ENCODE measurements at places on chromosomes 2 and 18.

DNA sequence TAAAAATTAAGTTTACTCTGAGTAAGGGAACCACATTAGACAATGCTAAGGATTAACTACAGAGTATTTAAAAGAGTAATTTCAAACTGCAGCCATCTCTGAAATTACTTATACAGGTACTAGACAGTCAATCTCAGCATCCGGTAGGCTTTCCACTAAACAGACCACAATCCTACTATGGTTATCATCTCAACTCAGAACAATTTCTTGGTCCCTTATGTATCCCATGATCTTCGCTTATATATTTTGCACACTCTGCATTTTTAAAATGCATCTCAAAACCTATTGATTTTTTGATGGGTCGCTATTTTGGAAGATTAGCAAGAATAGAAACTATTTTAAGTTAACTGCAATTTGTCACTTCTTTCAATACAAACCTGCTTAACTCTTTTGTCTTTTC, 1.4 kb downstream of the PPP4R1 start:
- DNase-seq: no peak

GRCh38 chr2:9655441-9656269, 24.9 kb upstream of the YWHAQ start:
- DNase-seq: no peak

DNA sequence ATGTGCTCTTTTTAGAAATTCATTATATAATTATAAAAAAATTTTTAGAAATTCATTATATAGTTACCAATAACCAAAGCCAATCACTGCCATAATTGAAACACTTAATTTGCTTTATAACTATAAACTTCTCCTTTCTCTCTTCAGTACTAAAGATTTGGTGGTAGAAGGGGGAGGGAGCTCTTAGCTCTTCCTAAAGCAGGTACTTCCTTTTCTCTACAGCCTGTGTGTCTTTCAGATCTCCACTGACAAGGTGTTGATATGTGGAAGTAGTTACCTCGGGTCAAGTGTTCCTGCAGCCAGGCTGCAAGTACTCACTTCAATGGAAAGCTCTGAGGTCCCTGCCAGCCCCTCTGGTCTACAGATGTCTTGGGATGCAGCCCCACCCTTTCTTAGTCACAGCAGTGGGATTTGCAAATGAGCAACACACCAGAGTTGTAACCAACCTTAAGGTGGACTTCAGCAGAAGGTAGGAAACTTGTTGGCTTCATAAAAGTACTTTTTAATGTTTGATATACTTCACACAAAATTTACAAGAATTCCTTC, 690.0 kb downstream of the ARHGAP15 start:
- DNase-seq: no peak

- no peak for DNase-seq
Observed at GRCh38 chr2:175844169-175844568, 157.9 kb downstream of the LNPK start.

- DNase-seq: no peak
Observed at GRCh38 chr2:135662088-135662487, 79.6 kb upstream of the UBXN4 start.

DNA sequence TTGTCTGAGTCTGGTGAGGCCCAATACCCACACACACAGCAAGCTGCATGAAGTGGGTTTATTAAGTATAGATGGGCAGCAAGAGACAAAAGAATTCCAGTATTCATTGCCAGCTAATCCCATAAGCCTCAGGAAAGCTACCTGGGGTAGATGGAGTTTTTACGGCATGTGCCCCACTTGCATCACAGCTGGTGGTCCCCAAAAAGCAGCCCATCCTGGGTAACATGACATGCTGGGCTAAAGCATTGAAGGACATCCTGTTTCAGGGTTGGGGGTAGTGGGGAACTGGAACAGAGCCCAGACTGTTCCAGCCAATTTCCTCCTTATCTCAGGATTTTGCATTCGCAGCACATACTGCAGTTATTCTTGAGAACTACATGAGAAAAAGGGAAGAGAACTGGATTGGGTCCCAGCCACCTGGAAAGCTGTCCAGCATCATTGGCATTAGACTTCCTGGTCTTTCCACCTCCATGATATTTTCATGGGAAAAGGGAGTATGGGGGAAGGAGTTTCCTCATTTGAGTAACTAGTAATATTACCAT, 240.1 kb upstream of the MMADHC start:
- no peak for DNase-seq
